CD4-positive, alpha-beta T cell (primary cell): ENCODE measurements at places on chromosomes 11 and 22.

DNA sequence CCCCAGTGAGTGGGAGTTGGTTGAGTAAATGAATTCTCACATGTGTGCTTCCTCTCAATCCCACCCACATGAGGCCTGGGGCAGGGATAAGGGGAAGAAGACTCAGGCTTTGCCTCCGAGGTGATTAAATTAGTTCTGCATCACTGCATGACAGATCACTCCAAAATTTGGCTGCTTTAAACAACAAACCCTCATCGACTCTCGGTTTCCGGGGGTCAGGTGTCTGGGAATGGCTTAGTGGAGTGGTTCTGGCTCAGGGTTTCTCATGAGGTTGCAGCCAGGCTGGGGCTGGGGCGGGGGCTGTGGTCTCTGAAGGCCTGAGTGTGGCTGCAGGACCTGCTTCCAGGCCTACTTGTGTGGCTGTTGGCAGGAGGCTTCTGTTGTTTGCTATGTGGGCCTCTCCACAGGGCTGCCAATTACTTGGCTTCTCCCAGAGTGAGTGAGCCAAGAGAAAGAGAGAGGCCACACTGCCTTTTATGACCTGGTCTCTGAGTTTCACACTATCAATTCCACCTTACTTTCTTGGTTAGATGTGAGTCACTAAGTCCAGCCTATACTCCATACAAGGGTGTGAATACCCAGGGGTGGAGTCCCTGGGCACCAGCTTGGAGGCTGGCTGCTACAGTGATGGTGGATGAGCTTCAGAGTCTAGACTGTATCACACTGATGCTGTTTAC, 15.9 kb downstream of the MOGAT2 start:
- DNase-seq: no peak

DNA sequence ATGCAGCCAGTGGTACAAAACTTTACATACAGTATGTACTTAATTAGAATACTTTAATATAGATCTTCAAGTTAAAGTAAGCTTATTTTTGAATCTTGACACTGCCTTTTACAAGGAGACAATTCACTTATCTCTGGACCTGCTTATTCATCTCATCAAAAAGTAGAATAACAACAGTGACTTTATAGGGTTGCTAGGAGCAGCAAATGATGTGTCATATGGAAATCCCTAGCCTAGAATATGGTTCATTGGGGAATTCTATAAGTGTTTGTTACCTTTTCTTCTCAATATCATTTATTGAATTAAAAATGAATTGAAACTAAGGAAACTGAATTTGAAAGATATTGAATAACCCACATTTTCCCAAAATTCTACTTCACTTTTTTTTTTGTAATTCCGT, 45.0 kb upstream of the FIBIN start:
- no peak for DNase-seq

- DNase-seq: no peak
Observed at GRCh38 chr11:75539459-75540334, 14.0 kb upstream of the GDPD5 start.

- DNase-seq: no peak
Observed at GRCh38 chr11:111829185-111829968, 42.0 kb downstream of the ALG9 start.

- DNase-seq: no peak
Observed at GRCh38 chr22:23831261-23831660, 7.5 kb downstream of the DERL3 start.

DNA sequence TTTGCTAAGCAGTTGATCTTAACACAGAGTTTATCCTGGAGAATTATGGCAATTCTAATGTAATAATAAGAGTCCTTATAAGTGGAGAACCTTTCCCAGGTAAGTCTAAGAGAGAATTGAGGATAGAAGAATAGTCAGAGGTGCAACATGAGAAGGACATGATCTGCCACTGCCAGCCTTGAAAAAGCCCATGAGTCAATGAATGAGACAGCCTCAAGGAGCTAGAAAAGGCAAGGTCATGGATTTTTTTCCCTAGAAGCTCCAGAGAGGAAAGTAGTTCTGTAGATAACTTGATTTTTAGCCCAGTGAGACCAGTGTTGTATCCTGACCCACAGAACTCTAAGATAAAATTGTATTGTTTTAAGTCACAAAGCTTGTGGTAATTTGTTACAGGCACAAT, 16.9 kb downstream of the MS4A6A start:
- DNase-seq: no peak

DNA sequence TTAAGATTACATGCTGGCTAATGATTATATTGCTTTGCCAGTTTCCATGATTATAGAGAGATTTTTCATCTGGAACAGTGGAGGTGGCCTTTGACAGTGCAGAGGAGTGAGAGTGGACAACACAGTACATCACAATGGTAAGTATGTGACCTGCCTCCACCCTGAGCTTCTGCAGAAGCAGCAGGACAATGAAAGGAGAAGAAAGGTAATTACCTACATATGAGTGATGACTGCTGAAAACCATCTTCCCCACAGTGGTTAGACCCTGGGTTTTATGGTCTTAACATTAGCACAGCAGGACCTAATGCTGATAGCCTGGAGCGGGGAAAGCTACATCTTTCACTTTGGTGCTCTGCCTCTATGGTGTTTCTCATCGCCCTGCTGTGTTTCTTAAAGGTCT, 454.7 kb upstream of the DDI1 start:
- no peak for DNase-seq

DNA sequence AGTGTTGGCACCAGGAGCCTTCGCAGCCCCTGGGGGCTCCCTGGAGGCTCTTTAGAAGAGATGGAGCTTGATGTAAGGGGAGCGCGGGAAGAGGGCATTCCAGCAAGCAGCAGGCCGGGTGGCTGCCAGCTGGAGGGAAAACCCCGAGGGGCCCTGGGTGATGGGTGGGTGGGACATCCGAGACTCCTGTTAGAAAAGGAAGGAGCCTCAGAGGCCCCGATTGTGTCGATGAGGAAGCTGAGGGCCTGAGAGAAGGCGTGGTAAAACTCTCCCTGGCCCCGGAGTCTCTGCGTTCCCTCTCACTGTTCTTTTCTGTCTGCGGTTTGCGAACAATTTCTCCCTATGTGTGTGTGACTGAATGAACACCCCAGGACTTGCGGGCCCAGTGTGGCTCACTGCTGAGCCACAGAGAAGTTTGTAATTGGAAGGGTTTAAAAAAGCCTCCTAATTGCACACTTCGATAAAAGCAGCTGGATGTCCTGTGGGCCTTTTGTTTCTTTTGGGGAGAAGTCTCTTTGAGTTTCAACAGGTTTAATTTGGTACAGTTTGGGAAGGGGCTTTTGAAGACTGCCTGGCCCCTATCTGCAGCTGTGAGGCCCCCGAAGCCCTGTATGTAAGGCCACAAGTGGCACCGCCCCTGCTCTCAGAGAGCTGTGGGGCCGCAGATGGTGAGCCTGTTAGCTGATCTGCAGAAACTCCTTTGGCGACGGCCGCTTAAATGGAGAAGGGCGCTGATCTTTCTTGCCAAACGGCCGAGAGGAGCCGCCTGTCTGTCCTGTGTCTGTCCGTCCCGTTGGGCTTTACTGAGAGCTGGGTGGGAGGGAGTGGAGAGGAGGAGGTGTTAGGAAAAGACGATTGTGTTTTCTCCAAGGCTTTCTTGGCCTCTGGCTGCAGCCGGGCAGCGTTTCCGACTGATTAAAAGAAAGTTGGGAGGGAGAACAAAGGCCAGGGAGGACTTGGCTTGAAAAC, 2.0 kb downstream of the FBLN1 start:
- no peak for DNase-seq

GRCh38 chr11:96230686-96231085, 112.3 kb downstream of the MAML2 start:
- DNase-seq: no peak
